COLO829 (cell line): ENCODE measurements at places on chromosomes 4 and X.

GRCh38 chr4:54842656-54843055 lies 184.9 kb downstream of the KIT start:
- DNase-seq = peak; percentile 54

DNA sequence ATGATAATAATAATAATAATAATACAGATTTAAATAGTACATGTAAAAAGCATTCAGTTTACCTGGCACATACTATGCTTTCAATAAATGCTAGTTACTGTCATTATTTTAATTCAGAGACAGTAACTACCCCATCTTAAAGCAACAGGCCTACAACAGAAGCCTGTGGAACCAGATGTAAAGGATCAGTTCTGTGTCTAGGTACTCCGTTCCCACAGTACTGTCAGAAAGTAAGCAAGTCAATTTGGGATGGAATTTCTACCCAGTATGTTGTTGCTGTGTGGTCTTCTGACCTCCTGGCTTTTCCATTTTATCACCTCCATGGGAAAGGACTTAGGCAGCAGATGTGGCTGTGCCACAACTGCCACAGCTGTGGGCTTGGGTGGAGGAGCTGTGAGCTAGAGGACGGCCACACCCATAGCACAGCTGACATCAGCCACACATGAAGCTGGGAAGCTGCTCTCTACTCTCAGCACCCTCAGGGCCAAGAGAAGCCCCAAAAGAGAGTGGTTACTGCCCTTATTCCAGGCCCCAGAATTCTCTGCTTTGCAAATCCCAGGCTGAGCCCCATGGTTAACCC lies 102.8 kb downstream of the CBR4 start:
- DNase-seq = no peak

- peak; percentile 8 for DNase-seq
Measured at GRCh38 chrX:10393899-10394298, 226.5 kb downstream of the MID1 start.

- no peak for DNase-seq
Measured at GRCh38 chr4:138977524-138977923, 38.1 kb upstream of the NOCT start.

DNA sequence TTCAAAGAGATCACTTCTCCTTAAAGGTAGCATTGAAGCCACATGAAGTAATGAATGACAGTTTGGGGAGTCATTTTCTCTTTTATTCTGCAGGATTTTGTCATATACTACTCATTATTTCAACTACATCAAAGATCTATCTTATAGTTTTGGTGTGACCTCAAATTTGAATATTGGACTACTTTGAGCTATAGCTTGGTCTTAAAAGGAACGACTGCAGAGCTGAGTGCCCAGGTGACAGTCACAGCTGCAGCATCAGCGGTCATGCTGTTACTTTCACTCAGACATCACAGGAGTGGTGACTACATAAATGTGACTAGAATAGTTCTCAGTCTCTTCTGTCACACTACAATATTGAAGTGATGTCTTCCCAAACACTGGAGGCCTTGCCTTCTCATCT lies 10.7 kb upstream of the SPCS3 start:
- no peak for DNase-seq

DNA sequence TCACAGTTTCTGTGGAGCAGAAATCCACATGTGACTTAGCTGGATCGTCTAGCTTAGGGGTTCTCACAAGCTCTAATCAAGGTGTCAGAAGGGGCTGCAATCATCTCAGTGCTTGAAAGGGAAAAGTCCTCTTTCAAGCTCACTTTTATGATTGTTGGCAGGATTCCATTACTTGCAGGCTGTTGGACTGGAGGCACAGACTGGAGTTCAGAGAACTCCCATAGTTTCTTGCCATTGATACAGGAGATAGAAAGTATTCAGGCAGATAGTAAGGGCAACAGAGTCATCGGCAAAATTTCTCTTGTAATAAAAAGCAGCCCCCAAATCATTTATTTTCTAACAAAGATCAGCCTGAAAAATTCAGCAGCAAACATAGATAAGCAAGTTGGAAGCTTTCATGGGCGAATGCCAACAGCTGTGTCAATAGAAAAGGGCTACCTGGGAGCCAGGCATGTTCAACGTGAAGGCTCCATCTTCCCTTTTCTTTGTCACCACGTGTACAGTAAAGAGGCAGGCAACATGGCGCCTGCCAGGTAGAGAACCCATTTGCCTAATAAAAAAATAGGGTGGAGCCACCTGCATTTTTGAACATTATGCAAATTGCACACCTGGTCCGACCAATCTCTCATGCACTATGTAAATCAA lies 64.4 kb downstream of the CXCL13 start:
- no peak for DNase-seq

- no peak for DNase-seq
Measured at GRCh38 chr4:54553001-54553400, 104.8 kb upstream of the KIT start.

DNA sequence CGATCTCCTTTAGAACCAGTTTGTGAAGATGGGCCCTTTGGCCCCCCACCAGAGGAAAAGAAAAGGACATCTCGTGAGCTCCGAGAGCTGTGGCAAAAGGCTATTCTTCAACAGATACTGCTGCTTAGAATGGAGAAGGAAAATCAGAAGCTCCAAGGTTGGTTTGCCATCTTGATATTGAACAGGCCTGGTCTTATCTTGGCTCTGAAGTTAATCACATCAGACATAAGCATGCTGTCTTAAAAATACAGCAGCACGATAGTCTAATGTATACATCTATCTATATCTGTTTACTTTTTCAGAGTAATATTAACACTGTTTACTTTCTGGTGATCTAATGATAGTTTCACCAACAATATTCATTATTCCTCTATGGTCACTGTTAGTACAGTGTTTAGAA lies 129.8 kb downstream of the PTTG2 start:
- DNase-seq = no peak

DNA sequence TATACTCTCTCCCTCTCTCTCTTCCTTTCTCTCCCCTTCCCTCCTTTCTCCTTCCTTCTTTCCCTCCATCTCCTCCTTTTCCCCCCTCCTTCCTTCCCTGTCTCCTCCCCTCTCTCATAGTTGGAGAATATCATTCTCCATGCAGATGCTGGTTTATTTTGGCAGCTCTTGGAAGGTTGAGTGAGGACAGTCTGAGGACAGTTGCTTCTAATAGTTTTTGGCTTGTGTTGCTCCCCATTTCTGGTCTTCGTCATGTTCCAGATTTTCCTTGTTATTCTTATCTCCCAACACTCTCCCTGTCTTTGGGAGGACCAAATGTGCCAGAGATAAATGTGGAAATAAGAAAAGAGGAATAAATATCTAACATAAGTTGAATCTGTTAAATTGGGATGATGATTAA lies 263.0 kb downstream of the FRMPD4 start:
- DNase-seq = no peak

GRCh38 chr4:78100060-78100459 lies 42.9 kb downstream of the FRAS1 start:
- DNase-seq = no peak

DNA sequence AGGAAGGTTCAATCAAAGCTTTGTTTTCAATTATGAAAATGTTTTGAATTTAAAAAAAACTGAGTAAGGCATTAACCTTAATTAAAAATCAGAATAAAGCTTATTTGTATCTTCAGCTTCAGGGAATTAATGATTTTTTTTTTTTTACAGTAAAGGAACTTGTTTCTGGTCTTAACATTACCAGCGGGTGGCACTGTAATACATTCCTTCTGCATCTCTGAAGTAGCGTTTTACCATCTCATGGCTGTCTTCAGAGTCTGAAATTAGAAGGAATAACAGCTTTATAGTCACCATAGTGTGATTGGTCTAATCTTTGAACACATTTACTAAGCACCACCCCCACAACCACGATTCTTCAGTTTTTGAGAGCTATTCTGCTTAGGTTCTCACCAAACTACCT lies 102.6 kb downstream of the IL1RAPL2 start:
- peak; percentile 4 for DNase-seq

- DNase-seq = no peak
Measured at GRCh38 chr4:145230726-145231125, 50.3 kb upstream of the OTUD4 start.

DNA sequence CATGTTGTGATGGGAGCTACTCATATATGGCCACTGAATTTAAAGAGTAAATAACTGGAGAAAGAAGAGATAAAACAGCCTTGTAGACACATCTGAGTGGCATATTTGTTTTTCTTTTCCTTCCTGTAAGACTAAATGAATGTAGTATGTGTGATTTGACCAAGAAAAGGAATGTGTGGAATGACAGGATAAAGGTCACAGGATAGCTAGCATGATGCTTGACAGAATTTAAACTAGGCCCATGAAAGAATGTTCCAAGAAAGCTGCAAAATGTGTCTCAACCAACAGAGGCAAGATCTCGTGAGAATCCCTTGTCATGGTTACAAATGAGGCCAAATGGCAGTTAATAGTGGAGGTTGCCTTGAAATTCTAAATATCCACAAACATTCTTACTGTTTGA lies 137.0 kb downstream of the KCNIP4 start:
- peak; percentile 18 for DNase-seq

DNA sequence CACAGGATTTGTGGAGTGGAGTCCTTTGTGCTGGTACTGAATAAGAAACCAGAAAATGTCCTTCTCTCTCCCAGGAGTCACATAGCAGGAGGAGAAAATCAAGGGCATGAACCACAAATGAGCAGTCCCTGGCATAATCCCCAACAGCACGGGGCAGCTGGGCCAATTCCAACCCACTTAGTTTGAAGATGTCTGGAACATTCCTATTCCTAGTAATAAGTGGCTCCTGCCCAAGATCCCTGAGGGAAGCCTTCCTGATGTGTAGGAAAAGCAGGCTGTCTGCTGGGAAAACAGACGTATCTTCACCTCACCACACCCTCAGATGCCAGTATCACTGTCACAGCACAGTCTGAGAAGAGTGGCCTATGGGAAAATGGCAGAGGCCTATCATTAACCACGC lies 182.8 kb upstream of the MAP3K15 start:
- no peak for DNase-seq

DNA sequence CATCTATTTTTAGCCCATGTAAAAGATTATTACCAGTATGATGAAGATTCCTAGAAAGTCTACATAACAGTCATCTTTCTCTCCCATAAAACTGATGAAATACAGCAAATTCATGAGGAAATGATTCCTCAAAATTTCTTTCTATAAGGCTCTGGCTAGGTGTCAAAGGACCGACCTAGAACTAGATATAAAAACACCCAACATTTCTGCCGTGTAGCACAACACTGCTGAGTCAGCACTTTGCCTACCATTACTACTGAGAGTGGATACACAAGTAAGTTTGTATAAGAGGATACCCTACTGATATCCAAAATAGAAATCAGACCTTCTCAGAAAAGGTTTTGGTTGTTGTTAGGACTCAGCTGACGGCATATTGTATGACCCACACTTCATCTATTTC lies 24.7 kb downstream of the TMEM47 start:
- DNase-seq = no peak

DNA sequence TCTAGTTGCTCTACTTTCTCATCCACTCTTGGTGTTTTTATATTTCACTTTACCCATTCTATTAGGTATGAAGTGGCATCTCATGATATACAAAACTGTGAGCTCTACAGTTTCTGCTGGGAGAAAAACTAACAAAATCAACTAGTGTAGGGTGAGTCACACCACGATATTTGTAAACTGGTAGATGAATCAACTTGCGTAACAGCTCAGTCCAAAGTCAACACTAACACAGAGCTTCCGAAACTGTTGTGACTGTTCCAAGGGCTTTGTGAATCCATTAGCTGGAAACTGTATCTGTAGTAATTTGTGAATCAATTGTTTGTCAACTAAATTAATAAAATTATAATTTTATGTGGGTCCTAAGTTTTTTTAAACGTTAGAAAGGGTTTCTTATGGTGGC lies 119.8 kb upstream of the TSPAN5 start:
- no peak for DNase-seq

DNA sequence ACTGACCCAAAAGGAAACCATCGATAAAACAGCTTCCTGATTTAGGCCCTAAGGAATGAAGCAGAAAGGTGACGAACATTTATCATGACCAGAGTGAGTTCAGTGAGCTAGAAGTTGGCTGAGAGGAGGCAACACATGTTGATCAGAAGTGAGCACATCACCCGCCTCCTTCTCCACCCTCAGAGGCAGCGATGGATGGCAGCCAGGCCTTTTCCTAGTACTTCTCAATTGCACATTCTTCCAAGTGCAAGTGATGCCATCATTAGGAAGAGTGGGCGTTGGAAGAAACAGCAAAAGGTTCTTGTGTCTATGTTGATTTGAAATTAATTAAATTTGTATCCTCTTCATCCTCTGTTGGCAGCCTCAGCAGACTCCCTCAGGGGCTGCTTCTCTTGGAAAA lies 51.7 kb downstream of the TMEM154 start:
- peak; percentile 97 for DNase-seq

DNA sequence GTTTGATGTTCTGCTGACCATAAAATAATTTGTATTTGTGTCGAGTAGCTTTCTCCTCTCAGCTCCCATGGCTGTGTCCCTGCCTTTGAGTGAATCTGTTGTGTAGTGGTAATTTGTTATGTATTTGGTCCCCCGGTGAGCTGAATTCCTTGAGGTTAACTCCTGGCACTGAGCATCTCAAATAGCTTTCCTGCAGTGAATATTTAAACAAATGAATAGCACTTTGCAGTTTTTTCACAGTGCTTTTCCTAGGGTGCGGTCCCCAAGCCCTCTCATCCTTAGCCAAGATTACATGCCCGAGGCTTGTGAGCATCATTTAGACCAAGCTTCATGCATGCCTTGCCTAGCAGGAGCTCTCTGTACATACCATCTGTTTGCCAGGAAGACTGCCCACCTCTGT lies 74.2 kb downstream of the CLDN34 start:
- DNase-seq = no peak

GRCh38 chr4:94537921-94538628 lies 86.3 kb downstream of the PDLIM5 start:
- no peak for DNase-seq

DNA sequence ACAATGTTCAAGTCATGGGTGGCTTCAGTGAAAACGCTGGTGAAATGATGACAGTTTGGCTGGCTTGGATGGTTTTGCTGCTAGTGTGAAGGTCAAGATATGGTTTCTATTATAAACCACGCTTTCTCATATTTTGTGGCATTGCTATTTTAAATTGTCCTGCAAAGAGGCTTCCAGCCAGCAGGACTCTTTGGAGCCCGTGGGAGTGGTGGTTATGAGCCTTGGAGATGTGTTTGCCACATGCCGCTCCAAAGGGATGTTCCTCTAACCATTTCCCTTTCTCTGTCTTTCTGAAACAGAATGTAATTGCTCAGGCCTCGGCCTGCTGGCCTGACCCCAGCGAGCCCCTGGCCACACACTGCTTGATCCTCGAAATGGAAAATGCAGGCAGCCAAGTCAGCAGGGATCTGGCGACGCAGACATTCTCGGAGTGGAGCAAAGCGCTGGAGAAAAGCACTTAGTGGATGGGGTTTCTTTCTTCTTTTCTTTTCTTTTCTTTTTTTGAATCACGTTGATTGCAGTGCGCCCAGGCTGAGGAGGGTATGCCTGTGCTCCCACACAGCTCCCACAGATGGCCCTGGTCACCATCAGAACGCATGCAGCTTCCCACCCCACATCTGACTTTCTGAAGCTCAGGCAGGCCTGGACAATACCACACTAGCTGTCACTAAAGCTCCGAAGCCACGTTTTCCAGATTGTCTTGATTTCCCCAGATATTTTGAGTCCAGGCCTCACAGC lies 114.0 kb downstream of the ENPP6 start:
- DNase-seq = no peak

- no peak for DNase-seq
Measured at GRCh38 chrX:129247642-129248041, 275.6 kb downstream of the SMARCA1 start.

GRCh38 chr4:149997881-149998421 lies 80.3 kb upstream of the DCLK2 start:
- DNase-seq = peak; percentile 100
